ENCODE measurements at places on chromosomes 16 and 17.
A peak's percentile ranks its signal among the peaks of the same experiment; 100 is the strongest.

DNA sequence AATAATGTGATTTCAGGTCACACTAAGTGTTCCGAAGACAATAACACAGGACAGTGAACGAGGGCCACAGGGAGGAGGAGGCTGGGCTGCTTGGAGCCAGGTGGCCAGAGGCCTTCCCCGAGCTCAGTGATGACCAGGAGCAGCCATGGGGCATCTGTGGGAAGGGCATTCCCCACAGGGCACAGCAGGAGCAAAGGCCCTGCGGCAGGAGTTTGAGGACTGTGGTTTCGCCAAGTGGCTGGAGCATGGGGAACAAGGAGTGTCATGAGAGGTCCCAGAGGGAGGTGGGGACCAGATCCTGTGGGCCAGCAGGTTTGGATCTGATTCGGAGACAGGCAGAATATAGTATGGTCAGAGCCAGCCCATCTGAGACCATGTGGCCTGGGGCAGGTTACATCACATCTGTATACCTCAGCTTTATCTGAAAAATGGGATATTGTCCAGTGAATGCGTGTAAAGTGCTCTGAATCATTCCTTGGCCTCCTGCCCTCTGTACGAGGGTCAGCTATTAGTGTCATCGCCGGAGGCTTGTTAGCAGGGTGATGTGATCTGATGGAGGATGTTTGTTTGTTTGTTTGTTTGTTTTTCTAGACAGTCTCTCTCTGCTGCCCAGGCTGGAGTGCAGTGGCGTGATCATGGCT is 176.8 kb downstream of the KATNIP start:
- no peak for DNase-seq

GRCh38 chr17:36814958-36815357 is 122.3 kb upstream of the LHX1 start:
- no peak for DNase-seq

GRCh38 chr17:59853168-59853918 is 39.4 kb downstream of the TUBD1 start:
- DNase-seq = peak; percentile 46

GRCh38 chr16:10679921-10680320 is 14.8 kb downstream of the TEKT5 start:
- DNase-seq = no peak

DNA sequence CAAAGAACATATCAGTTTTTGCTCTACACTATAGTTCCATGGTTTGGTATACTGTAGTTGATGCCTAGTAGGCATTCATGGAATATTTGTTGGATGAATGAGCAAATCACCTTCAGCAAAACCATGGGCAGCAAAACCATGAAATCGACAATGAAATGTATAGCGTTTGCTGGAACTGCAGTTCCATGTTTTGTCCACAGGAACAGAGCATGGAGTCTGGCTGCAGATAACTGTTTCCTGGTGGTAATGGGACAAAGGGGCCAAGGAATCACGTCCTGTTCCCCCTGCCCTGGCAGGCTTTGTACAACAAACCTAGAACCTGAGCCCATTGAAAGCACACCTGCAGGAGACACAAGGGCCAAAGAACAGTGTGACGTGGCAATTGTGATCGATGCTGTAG is 101.1 kb downstream of the USP31 start:
- no peak for DNase-seq

DNA sequence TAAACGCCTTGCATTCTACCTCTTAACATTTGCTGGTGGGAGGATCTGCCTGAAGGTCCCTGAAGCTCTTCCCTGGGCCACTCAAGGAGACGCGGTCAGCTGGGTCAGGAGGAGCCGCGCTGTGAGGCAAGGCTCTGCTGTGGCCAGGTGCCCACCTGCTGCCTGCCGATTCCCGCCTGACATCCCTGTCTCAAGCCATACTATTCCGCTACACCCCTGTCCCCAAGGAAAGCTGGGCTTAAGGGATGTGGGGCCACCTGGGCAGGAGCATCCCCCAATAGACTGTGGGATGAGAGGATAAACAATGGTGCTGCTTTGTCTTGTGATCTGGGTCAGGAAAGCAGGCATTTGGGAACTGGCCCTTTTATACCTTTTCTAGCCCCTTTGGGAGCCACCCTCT is 5.1 kb downstream of the TPPP3 start:
- DNase-seq = no peak

DNA sequence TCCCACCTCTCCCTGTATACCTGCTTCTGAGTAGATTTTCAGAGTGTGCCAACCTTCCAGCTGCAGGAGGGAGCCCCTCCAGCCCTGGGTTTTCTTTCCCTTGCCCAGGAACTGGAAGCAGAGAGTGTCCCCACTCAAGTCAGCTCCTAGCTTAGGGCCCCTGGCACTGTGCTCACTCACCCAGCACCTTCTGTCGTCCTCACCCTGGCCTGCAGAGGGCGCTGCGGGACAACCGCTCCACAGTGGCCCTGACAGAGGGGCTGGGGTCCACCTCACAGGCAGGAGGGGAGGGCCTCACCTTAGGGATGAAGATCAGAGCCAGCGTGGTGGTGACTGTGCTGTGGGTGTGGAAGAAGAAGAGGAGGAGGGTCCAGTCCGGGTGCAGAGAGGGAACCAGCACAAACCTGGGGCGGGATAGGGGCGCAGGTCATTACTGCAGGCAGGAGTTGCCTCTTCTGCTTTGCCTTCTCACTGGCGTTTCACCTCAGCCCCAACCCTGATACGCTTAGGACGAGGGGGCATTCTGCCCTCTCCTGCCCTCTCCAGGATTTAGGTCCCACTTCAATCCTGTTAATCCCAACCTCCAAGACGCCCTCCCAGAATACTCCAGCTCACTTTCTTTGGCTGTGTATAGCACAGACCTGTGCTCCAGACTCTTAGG is 10.0 kb downstream of the GPR179 start:
- DNase-seq = peak; percentile 17

- DNase-seq = peak; percentile 98
Observed at GRCh38 chr17:51046514-51047384, 73.9 kb downstream of the SPAG9 start.

DNA sequence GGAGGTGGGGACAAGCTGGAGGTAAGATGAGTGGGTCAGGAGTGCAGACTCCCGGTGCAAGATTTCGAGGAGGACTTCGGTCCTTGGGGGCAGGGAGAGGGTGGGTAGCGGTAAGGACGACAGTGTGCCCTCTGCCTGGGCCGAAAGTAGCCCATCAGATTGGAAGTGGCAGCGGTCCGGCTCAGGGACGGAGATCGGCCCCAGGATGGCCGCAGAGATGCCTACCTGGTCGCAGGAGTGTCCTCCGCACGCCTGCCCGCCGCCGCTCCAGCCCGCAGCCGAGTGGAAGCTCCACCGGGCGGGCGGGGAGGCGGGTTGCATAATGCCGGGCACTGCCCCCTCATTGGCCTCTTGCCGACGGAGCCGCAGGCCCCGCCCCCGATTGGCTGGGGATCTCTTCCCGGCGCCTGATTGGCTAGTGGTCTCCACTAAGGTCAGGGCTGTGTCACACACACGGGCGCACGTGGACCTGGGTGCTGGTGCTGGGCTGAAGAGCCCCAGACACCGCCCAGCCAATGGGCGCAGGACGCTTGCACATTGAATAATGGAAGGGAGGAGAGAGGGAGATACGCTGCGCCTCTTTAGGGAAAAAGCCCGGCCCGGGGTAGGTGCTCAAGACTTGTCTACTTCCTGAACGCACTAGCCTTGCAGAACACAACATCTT is at the start of gene PER1:
Gene PER1 (minus strand): TSS at position 293 of the 664 bp plus-strand sequence. CDS start 1,698 bp downstream, outside the sequence.
- DNase-seq = peak; percentile 92

GRCh38 chr16:78553268-78554039 is 454.0 kb downstream of the WWOX start:
- DNase-seq = no peak

DNA sequence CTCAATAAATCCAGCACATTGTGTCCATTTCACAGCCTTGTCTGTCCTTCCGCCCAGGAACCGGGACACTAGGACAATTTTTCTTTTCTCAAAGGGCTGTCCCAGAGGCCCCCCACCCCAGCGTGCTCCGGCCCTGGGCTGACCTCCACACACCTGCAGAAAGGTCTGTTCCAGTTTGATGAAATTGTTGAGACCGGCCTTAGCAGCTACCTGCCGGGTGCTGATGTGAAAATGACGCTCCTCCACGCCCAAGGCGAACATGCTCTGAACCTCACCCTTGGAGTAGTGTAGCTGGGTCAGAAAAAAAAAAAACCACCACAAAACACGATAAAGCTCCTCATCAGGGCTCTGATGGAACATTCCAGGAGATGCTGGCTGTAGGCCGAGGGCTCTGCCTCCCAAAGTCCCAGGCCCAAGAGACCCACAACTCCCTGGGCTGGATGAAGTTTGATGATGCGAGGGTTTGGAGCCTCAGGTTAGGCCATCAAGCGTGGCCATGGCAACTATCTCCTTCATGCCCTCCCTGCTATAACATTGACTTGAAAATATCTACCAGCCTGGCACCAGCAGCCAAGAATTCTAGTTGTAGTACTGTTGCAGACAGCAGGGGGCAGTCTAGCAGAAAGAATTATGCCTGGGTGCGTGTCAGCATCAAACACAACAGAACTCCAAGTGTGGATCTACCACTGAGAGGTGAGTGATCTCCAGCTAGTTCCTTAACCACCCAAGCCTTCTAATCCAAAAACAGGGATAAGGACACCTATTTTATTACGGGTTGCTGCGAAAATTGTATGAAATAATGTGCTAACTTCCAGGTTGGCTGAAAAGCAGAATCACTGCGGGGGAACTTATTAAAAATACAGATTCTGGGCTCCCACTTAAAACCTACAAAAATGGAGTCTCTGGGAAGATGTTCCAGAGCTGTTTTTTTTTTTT is 62.1 kb downstream of the RMI2 start:
- peak; percentile 23 for DNase-seq

DNA sequence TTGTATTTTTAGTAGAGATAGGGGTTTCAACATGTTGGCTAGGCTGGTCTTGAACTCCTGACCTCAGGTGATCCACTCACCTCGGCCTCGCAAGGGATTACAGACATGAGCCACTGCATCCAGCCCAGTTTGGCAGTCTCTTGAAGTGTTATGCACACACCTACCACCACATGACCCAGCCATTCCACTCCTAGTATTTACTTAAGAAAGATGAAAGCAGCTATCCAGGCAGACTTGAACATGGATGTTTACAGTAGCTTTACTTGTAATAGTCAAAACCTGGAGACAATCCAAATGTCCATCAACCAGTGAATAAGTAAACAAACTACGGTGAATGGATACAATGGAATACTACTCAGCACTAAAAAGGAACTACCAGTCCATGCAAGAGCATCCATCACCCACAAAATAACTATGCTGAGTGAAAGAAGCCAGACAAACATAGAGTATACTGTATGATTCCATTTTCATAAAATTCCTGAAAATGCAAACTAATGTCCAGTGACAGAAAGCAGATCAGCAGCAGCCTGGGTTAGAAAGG is 37.8 kb upstream of the RASD1 start:
- peak; percentile 27 for DNase-seq

- DNase-seq = peak; percentile 73
Observed at GRCh38 chr17:40177275-40177874, at the start of gene RAPGEFL1. Gene RAPGEFL1, plus strand, starts transcription at chr17:40177470. Its CDS starts 392 bp downstream, at chr17:40177862.

DNA sequence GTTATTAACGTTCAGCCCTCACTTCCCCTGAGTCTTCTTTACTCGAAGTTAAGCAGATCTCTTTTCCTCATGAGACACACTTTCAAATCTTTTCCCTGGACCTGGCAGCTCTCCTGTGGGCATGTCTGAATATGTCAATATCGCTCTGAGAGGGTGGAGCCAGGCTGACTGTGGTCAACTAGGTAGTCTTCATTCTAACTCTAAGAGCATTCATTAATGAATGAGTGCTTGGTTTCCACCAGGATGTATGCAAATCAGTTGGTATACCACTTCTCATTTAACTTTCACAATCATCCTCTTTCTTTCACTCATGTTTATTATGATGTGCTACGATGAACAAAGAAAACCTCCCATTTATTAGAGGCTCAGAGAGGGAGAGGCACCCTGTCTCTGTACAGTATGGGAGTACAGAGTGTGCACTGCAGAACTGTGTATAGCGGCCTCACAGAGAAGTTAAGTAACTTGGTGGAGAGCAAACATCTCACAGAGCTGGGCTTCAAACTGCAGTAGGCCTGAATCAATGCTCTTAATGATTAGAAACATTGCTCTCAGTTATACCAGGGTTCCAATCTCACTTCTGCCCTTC is 39.9 kb downstream of the OTOA start:
- no peak for DNase-seq

DNA sequence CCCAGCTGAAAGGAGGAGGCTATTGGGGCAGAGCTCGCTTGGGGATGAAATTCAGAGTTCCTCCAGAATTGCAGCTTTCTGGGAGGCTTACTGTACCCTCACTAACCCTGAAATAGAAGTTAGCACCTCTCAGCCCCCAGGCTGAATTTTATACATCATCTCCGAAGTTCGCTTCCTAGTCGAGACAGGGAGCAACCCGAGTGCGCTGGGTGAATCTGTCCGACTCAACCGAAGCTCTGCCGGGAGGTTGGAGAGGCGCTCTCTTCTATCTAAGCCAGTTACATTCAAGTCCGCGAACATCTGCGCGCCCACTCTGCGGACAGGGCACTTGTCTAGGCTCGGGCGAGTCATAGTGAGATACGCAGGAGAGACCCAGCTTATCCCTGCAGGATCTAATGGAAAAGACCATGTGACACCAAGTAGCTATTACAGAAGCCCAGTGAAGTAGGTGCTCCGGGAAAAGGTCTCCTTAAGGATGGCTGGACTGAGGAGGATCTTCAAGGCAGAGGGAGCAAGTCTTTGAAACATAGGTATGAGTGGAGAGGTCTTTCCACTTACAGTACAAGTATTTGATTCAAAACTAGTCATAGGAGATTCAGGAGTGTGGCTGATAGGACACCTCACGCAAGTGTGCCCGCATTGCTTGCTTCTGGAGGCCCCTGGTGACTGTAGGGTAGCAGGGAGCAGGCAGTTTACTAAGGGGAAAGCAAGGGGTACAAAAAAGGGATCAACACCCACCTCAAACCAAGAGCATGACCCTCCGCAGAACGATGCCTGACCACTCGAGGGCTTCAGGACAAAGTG is 646 bp upstream of the HES7 start:
- no peak for DNase-seq

DNA sequence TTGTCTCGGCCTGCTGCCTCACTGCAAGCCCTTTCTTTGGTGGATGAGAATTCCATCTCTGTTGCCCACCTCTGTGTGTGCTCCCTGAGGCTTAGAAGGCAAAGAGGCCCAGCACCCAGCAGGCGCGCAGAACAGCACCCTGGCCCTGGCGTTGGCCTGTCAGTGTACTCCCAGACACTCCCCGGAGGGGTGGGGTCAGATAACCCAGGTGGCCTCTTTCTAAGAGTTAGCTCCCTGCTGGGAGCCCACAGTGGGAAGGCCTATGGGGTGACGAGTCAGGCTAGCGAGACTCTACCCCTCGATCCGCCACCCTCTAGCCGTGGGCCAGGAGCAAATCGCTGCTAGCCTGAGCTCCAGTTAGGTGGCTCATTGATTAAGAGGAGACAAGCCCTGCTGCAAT is 38.1 kb downstream of the SRL start:
- DNase-seq = no peak

GRCh38 chr17:66085221-66085620 is 106.7 kb downstream of the CEP112 start:
- DNase-seq = no peak

- no peak for DNase-seq
Observed at GRCh38 chr17:15092762-15093161, 172.4 kb downstream of the PMP22 start.

Measured in NCI-H1417 (cell line).